ENCODE measurements at places on chromosomes 5 and 9.
A peak's percentile ranks its signal among the peaks of the same experiment; 100 is the strongest.

GRCh38 chr5:111278858-111279504 lies 54.8 kb downstream of the CAMK4 start:
- DNase-seq = peak; percentile 90

DNA sequence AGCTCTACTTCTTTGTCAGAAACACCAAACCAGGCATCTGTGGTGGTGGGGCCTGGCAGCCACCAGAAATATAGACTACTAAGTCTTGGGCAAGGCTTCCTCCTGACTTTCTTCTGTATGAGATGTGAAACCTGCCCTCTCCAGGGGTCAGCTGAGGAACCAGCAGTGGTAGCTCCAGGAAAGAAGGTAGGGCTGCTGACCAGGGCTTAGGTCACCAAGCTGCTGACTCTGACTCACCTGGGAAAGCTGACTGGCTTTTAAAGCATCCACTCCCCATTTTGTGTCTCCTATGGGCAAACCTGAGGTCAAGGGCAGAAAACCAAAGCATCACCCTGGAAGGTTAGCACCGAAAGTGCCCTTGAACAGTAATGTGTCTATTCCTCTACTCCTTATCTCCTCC lies 10.4 kb upstream of the SH3TC2 start:
- no peak for DNase-seq

- DNase-seq = no peak
Measured at GRCh38 chr5:94969174-94969573, 315.7 kb downstream of the MCTP1 start.

DNA sequence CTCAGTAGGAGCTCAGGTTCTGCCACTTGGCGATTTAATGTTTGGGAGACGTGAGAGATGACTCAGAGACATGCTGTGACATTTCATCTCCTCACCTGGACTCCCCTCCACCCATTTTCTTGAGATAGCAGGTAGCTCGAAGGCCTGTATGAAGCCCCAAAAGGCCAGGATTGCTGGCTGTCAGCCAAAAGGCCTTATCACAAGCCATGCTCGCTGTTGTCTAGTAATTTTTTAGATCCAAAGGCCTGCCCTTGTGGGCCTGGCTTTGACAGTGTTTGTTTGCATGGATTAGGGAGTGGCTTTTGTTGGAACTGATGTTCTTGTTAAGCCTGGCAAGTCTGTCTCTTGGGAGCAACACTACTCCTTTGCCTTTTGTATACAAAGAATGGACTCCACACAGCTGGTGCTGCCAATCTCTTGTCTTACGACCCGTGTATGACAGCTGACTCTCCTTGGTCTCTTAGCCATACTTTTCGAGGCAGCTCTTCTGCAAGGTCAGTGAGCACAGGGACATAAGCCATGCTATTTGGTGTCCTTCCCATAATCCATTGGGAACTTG lies 22.7 kb downstream of the CAVIN4 start:
- DNase-seq = no peak

GRCh38 chr5:151738125-151738848 lies 20.1 kb downstream of the ATOX1 start:
- DNase-seq = no peak

DNA sequence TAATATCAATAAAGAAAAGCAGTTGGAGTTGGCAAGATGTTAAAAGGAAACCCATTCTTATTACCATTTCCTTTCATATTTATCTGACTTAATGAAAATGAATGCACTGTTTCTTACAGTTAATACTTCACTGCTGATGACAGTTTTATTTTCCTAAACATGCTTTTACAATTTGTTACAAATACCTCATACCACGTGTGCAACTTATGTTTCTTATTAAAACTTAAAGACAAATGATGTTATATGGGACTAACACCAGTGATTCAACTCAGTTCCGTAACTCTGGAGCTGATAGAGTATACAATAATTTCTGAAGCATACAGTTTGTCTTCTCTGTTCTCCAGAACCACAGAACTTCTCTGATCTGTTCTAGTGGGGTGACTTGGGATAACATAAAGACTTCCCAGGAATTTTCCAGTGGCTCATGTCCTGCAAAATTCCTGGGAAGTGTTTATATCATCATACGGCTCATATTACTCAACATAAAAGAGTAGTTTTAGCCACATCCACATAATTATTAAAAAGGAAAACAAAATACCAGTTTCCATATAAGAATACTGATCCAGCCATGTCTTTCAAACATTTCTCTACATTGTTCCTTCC lies 1259.0 kb upstream of the C9orf72 start:
- DNase-seq = no peak

DNA sequence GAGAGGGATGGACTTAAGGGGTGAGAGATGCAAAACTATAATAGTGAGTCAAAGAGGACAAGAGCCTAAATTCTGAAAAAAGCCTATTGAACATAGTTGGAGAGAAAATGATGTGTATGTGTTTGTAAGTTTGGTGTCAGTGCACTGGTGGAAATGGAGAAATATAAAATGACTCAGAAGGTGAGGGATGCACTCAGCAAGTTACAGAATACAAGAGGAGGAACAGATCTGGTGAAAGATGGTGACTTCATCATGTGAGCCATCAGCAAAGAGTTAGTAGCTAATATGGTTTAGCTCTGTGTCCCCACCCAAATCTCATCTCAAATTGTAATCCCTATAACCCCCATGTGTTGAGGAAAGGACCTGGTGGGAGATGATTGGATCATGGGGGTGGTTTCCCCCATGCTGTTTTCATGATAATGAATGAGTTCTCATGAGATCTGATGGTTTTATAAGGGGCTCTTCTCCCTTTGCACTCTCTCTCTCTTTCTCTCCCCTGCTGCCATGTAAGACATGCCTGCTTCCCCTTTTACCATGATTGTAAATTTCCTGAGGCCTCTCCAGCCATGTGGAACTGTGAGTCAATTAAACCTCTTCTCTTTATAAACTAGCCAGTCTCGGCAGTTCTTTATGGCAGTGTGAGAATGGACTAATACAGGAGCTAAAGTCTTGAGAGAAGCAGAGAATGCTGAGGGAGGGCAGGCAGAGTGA lies 30.4 kb upstream of the FYB1 start:
- no peak for DNase-seq

DNA sequence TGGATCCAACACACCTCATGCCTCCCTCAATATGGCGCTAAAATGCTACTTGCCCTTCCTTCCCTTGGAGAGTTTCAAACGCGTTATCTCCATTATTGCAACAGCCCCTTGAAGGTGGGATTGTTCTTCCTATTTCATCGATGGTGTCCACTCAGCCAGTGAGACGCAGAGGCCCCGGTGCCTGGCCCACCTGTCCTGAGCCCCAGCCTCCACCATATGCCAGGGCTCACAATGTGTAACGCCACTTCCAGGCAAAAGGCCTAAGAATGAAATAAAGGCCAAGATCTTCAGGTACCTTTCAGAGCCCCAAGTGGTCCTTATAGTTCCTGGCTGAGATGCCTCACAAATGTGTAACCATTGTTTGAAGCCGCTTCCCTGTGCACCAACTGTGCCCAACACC lies 170.7 kb upstream of the PHYKPL start:
- no peak for DNase-seq

- no peak for DNase-seq
Measured at GRCh38 chr9:137487454-137488326, 28.6 kb upstream of the NSMF start.

DNA sequence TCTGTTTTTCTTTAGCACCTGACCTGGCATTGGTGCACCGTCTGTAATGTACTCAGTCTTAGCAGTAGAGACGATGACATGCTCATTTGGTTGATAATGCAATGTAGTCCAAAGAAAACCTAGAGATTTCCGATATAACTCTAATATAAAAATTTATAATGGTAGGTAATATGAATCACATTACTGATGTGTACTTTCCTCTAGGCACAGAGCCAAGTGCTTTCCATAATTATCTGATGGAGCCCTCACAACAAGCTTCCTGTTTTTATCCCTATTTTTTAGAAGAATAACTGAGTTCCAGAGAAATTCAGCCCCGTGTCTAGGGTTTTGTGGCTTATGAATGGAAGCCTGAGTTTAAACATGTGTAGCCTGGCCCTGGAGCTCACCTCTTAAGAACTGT lies 53.7 kb downstream of the KDM4C start:
- no peak for DNase-seq

- no peak for DNase-seq
Measured at GRCh38 chr9:37922363-37923117, 18.6 kb upstream of the SLC25A51 start.

- DNase-seq = no peak
Measured at GRCh38 chr9:68725070-68725469, 20.0 kb downstream of the PIP5K1B start.

DNA sequence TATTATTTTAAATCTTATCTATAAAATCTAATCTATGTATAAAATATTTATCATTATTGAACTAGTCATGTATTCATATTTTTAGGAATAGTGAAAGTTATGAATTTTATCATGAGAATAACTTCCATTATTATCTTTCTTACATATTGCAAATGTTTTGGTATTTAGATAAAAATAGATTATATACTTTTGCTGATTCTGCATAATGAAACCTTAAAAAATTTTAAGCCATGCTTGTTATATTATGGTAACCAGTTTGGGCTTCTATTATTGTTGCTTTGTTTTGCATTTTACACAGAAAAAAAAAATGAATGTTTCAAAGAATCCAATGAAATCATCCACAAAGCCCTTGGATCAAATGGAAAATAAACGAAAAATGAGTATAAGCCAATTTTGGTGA lies 772.5 kb downstream of the NR2F1-AS1 start:
- no peak for DNase-seq

GRCh38 chr5:66617226-66617861 lies 21.2 kb downstream of the MAST4 start:
- no peak for DNase-seq

GRCh38 chr5:149808264-149808982 lies 78.3 kb downstream of the PPARGC1B start:
- DNase-seq = no peak

GRCh38 chr9:121368745-121369144 lies 1.3 kb downstream of the STOM start:
- no peak for DNase-seq

GRCh38 chr9:134230942-134231325 lies 66.6 kb upstream of the RNU6ATAC start:
- no peak for DNase-seq

GRCh38 chr9:112051812-112052211 lies 123.3 kb downstream of the SUSD1 start:
- DNase-seq = no peak

DNA sequence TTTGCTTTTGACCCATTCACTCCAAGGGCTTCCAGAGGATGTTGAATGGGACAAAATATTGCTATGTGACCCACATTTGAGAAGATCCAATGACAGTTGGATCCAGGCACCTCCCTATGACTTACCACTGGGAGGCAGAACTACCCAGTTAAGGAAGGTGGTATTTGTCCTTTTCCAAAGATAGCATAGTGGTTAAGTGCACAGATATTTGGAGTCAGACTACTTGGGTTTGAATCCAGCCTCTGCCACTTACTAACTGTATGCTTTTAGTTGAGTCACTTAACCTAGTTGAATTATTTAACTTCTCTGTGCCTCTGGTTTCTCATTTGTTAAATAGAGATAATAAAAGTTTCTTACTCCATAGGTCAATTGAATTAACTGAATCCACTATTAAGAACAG lies 74.5 kb upstream of the PALM2AKAP2 start:
- no peak for DNase-seq

DNA sequence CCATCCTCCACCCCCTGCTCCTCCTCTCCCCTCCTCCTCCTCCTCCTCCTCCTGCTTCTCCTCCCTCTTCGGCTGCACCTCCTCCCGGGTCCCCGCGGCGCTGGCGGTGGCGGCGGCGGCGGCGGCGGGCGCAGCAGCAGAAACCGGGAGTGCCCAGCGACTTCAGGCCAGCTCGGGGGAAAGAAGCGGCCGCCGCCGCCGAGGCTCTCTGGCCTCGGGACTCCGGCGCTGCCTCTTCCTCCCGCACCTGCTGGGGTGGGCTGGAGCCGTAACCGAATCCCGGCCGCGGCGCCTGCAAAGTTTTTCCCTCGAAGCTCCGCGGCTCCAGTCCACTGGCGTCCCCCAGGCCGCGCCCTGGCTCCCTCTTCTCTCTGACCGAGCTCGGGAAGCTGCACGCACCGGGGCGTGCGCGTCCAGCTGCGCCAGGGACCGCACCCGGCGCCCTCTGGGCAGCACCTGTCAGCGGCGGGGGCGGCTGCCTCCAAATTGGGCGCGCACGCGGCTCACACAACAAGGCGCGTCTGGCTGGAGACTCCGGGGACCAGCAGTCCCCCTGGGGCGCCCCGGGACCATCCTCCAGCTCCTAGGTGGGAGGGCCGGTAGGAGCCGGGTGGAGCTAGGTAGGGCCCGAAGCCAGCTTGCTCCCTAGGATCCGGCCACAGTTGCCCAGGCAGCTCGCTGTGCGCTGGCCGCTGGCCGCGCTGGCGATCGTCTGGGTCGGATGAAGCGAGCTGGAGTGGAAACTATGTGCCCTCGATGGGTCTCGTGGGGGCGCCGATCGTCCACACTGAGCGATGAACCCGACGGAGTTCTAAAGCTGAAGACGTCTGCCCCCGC lies at the start of gene MCTP1:
MCTP1 (minus strand) TSS at position 523 of the 837 bp plus-strand sequence.
- no peak for DNase-seq

- DNase-seq = no peak
Measured at GRCh38 chr9:21294364-21294774, 10.7 kb downstream of the IFNA5 start.

DNA sequence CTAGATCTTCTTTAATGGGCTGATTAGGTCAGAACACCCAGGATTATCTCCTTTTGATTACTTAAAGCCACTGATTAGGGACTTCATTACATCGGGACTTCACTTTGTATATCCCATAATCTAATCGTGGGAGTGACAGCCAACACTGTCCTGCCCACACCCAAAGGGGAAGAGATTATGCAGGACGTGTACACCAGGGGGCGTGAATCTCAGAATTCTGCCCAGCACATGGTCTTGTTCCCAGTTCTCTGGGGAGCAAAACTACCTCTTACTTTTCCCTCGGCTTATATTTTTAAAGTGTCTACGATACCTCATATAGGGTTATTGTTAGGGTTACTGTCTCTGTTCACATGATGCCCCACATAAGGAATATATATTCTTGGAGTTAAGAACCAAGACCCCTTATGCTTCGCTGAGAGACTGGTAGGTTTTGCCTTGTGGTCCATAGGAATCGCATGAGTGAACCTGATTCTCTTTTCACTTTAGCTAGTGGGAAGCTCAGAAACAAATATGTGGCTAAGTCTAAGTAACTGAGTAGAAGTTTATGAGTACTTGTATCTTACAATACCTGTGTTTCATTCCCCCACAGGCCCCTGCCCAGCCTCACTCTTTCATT lies 192.7 kb downstream of the GNA14 start:
- peak; percentile 23 for DNase-seq

DNA sequence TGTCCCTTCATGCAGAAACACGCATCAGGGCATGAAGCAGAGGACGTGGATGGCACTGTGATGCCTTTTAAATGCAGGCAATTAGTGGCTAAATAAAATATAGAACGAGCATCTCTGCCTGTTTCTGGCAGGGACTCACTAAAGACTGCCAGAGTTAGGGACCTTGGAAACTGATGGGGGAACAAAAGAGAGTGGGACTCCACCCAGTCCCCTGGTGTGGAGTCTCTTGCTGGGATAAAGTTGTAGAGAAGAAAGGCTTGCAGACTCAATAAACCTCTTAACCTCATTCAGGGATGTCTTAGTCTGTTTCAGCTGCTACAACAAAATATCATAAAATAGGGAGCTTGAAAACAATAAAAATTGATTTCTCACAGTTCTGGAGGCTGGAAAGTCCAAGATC lies 87.6 kb upstream of the ARAP3 start:
- DNase-seq = no peak
